GM12878 (cell line): ENCODE measurements at places on chromosomes 5 and 9. TPM values are rescaled to one million over a fixed set of nuclear protein-coding genes. Genes with fewer than 3 reads are reported as not detected.

MARCOL gene
- not detected in 2 replicates for polyA plus RNA-seq

PRLR gene
- polyA plus RNA-seq = 0.19 and 0.57 TPM in 2 replicates

MLLT3 gene
- 17.5 and 17.7 TPM in 2 replicates for polyA plus RNA-seq

FAM170A gene
- polyA plus RNA-seq = not detected in 2 replicates

SHC3 gene
- polyA plus RNA-seq = not detected in 2 replicates

ANKRD18B gene
- polyA plus RNA-seq = not detected in 2 replicates

FGF18 gene
- polyA plus RNA-seq = 0.10 TPM in 1 of 2 replicates, not detected in the other

LCN6 gene
- polyA plus RNA-seq = not detected in 2 replicates

RPL37 gene
- 1,770 and 1,785 TPM in 2 replicates for polyA plus RNA-seq

PHPT1 gene
- 323 and 331 TPM in 2 replicates for polyA plus RNA-seq

SLC34A3 gene
- not detected in 2 replicates for polyA plus RNA-seq

ESM1 gene
- polyA plus RNA-seq = not detected in 2 replicates

SAXO1 gene
- polyA plus RNA-seq = not detected in 2 replicates

RASGEF1C gene
- not detected in 2 replicates for polyA plus RNA-seq

ZBTB26 gene
- 2.8 and 4.1 TPM in 2 replicates for polyA plus RNA-seq

ST8SIA4 gene
- 20.8 and 23.2 TPM in 2 replicates for polyA plus RNA-seq

N4BP3 gene
- polyA plus RNA-seq = 3.6 and 4.6 TPM in 2 replicates

SLC46A2 gene
- polyA plus RNA-seq = not detected in 2 replicates

LHX3 gene
- polyA plus RNA-seq = not detected in 2 replicates

FGFR4 gene
- polyA plus RNA-seq = 0.28 and 0.52 TPM in 2 replicates

OTP gene
- 6.5 and 8.8 TPM in 2 replicates for polyA plus RNA-seq

WDR31 gene
- polyA plus RNA-seq = 1.1 and 1.2 TPM in 2 replicates

KIF12 gene
- not detected in 2 replicates for polyA plus RNA-seq

UHRF2 gene
- polyA plus RNA-seq = 27.6 and 29.7 TPM in 2 replicates

C5orf22 gene
- polyA plus RNA-seq = 34.0 and 34.4 TPM in 2 replicates

CDHR2 gene
- 0.37 TPM in 1 of 2 replicates, not detected in the other for polyA plus RNA-seq

UNC5A gene
- polyA plus RNA-seq = not detected in 2 replicates

IARS1 gene
- polyA plus RNA-seq = 186 and 196 TPM in 2 replicates

CNTNAP3 gene
- polyA plus RNA-seq = 0.27 TPM in 1 of 2 replicates, not detected in the other

C1QTNF2 gene
- polyA plus RNA-seq = not detected in 2 replicates

EDIL3 gene
- 0.17 and 0.42 TPM in 2 replicates for polyA plus RNA-seq

FCN2 gene
- not detected in 2 replicates for polyA plus RNA-seq

RFESD gene
- polyA plus RNA-seq = 5.7 and 6.8 TPM in 2 replicates

ENDOG gene
- 0.82 and 0.92 TPM in 2 replicates for polyA plus RNA-seq

TMEM252 gene
- polyA plus RNA-seq = not detected in 2 replicates

FBN2 gene
- polyA plus RNA-seq = 0.07 TPM in 1 of 2 replicates, not detected in the other

ZNF300 gene
- 0.04 TPM in 1 of 2 replicates, not detected in the other for polyA plus RNA-seq

FAM221B gene
- polyA plus RNA-seq = 0.04 TPM in 1 of 2 replicates, not detected in the other

CDK7 gene
- 41.5 and 44.1 TPM in 2 replicates for polyA plus RNA-seq

LRRC70 gene
- polyA plus RNA-seq = 1.0 and 1.2 TPM in 2 replicates

ACSL6 gene
- not detected in 2 replicates for polyA plus RNA-seq

TXNDC8 gene
- polyA plus RNA-seq = not detected in 2 replicates

CDC25C gene
- 15.5 and 18.0 TPM in 2 replicates for polyA plus RNA-seq

PCSK5 gene
- not detected in 2 replicates for polyA plus RNA-seq

PCDHGA9 gene
- polyA plus RNA-seq = 0.08 and 0.15 TPM in 2 replicates

C8G gene
- 0.50 TPM in 1 of 2 replicates, not detected in the other for polyA plus RNA-seq

PCDHGA12 gene
- 0.16 and 0.17 TPM in 2 replicates for polyA plus RNA-seq

MCC gene
- polyA plus RNA-seq = 0.37 and 0.86 TPM in 2 replicates

DDX4 gene
- polyA plus RNA-seq = not detected in 2 replicates
